ENCODE measurements at places on chromosomes 3 and 15. TPM values are rescaled to one million over a fixed set of nuclear protein-coding genes. Genes with fewer than 3 reads are reported as not detected.

GOLGA8G gene
- total RNA-seq, result not detected

BNC1 gene
- not detected for total RNA-seq

CCR9 gene
- total RNA-seq, result not detected

JAGN1 gene
- 29.6 TPM for total RNA-seq

- DNase-seq, result no peak
Observed at GRCh38 chr3:77460326-77460725, 420.4 kb downstream of the ROBO2 start.

- no peak for DNase-seq
Observed at GRCh38 chr3:81352867-81353266, 408.6 kb downstream of the GBE1 start.

DNA sequence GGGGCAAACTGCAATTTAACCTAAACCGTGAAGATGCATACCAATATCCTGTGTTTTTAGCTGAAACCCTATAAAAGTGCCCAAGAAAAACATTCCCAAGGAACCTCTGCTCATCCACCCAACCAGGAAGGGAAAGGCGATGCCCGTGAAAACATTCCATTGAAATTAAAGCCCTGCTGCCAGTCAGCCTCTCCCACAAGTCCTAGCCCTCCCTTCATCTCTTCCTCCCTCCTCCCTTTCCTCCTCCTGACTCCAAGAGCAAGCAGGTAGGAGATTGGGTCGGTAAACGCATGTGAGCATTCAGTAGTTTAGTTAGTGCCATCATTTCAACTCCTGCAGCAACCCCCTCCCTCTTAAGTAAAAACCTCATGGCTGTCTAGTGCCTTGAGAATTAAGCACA lies 27.7 kb downstream of the HES1 start:
- DNase-seq, result no peak

DNA sequence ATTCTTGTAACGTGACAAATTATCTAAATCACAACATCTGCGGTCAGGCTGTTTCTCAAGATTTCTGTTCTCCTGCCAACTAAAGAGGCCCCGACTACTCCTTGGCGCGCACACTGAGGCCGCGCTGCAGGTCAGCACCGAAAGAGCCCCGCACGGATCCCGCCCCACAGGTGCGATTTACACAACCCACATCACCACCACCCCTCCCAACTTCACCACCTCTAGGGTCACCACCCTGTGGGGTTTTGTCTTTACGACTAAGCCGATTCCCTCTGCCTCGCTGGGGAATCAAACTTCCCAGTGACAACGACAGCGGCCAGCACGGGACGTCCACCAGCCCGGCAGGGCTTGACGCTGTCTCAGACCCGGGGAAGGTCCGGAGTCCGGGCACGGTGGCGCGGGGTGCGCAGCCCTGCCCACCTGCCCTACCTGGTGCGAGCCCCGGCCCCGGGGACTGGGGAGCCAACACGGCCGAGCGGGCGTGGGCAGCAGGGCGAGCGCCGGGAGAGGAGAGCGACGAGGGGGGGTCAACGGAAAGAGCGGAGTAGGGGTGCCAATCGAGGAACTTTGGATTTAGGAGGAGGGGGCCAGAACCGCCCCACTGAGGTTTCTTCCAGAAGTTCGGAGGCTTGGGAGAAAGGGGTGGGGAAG lies 764 bp downstream of the UACA start:
- DNase-seq, result no peak

- DNase-seq, result no peak
Observed at GRCh38 chr15:35281515-35281914, 196.4 kb upstream of the NANOGP8 start.

DNA sequence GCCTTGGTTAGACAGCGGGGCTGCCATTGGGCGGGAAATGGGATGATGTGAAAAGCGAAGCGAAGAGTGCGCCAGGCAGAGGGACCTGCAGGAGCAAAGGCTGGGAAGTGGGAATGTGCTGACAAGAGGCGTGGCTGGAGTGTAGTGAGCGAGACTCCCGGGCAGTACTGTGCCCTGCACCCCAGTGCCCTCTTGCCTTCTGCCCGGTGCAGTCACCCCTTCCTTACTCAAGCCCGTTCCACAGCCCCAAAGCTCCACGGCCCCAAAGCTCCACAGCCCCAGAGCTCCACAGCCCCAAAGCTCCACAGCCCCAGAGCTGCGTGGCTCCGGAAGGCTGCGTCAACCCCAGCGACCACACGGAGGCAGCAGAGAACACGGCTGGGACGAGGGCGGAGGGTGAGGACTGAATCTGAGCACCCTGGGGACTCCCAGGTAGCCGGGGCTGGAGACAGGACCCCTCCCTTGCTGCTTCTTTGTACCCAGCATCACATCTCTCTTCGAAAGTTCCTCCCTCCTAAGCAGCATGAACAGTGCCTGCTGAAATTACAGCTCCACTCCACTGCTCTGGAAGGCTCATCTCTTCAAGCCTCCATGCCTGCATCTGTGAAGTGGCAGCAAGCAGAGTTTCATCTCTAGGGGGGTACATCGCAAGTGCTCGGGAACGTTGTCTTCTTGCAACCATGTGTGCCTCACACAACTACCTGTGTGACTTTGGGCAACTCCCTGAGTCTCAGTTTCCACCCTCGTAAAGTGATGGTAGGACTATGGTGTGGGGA lies 108.9 kb downstream of the FBLN2 start:
- peak; percentile 70 for DNase-seq

DNA sequence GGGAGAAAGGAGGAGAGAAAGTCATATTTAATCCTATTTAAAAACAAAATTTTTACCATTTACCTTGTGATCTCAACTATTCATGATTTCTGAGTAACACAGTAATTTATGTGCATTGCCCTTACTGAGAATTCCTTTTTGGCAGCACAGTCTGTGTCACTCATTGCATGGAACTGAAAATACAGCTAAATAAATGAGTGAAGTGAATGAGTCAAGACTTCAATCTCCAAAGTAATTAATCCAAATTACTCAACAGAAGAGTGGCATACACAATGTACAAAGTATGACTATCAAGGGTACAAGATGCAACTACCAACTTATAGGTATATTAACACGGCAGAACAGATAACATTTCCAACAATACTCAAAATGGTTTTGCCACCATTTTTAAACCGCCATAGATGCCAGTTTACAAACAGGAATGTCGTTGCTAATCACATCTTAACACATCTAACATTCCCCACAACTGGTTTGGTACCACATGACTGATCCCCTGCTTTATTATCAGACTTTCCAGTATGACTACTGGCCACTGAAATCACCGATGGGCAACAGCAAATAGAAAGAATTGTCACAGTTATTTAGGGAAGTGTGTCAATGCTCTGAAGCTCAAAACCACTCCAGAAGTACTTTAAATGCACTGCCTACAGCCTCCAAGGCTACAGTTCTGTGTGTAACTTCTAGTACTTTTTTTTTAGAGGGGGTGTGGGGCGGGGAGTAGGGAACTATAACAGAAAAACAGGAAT lies 410.4 kb downstream of the SHQ1 start:
- DNase-seq, result no peak

- DNase-seq, result no peak
Observed at GRCh38 chr3:139136469-139137202, 91.9 kb upstream of the PRR23C start.

DNA sequence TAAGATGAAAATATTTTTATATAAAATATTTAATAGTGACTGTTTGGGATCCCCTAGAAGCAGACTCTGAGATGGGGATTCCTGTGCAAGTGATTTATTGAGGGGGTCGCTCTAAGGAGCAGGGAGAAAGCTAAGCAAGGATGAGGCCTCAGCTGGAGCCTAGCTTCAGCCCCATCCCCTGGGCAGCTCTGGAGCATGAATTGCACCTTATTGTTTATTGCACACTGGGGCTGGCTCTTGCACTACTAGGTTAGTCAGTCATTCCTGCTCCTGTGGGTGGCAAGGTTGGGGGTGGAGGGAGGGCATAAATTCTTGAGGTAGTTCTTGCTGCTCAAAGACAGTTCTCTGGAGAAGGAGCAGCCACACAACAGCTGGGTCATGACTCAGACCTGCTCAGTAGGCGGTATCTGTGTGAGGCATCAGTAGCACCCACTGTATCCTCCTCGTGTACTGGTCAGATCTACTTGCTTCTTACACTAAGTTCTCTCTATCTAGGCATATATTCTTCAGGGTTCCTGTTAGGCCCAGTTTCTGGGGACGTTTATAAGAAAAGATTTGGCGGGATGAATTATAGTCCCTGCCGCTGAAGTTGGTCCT lies 27.2 kb upstream of the TNFSF10 start:
- DNase-seq, result peak; percentile 57

GRCh38 chr3:128995737-128996136 lies 1.9 kb upstream of the CFAP92 start:
- no peak for DNase-seq

DNA sequence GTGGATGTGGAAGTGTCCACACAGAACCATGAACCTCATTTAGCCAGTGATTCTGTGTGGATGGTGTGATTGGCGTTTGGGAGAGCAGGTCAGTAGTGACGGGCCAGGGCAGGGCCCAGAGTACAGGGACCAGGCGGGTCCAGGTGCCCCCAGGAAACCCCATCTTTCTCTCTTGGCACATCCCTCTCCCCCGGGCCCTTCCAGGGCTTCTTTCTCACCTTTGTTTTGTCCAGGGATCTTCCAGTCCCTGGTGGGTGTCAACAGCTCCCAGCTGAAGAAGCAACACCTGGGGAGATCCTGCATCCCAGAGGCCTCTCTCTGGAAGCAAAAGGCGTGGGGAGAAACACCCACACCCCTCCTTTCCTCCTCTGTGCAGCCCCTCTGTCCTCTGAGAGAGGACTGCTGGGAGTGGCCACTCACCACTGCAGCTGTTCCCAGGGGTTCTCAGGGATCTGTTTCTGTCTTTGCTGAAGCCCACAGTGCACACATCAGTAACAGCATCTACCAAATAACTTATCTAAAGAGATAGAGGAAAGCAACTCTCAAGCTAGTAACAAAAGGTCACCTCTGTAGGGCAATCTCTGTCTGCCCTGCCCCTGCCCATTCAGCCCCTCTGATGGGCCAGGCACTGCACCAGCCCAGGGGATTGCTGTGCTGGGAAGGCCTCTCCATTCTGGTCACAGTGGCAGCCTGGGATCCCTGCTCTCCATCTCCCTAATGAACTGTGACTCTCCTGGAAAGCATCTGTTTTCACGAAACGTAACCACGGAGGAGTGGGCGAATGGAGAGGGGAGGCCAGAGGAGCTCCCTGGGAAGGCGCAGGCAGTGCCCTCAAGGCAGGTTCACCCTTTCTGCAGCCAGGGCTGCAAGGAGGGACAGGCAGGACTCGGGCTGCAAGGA lies 98.3 kb upstream of the ALDH1A3 start:
- DNase-seq, result peak; percentile 1

GRCh38 chr3:13193320-13194284 lies 120.4 kb upstream of the IQSEC1 start:
- DNase-seq, result no peak

DNA sequence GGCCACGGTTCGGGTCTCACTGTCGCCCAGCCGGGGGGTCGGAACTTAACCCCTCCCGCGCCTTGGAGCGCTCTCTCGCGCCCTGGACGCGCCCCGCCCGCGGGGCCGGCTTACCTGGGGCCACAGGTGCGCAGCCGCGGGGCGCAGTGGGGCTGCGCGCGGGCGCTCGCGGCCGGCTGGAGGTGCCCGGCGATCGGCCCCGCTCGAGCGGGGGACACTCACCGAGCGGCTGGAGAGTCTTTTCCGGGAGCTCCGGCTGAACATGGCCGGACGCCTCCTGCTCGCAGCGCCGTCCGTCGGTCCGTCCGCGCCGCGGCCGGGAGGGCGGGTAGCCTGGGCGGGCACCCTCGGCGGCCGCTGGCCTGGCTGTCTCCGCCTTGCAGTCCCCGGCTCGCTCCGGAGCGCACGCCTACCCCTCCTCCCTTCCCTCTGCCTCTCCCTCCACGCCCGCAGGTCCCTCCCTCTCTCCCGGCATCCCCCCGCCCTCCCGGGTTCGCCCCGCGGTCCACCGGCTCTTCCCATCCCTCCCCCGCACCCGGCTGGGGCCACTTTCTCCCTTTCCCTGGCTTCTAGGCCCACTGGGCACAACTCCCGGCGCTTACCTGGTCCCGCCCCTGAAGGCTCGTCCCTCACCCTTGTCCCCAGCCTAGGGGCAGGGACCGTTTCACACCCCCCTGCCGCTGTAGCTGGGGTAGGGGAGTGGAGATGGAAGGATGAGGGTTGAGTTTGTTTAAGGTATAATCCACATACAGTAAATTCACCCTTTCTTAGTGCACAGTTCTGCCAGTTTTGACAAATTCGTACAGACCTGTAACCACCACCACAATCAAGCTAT lies 220.1 kb upstream of the PRICKLE2 start:
- no peak for DNase-seq

DNA sequence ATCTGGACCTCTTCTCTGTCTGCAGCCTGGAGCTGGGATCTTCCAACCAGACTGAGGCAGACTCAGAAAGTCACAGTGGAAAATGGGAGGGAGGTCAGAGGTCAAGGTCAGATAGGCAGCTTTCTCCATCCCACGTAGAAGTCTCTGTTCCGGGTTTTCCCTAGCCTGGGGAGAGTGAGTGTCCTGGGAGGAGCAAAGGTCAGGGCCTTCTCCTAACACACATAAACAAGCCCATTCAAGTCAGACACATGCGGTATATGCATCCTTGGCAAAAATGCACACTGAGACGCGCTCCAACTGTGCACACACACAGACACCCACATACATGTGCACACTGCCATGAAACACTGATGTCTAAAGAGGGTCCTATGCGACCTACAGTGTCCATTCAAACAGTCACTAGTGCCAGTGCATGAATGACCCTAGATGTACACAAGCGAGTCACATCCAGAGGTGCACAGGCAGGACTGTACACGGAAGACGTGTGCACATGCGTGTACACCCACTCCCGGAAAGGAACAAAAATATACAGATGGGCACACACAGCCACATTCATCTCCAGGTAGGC lies 681 bp downstream of the TWF2 start:
- DNase-seq, result no peak

- no peak for DNase-seq
Observed at GRCh38 chr3:10702961-10703740, 112.9 kb upstream of the SLC6A11 start.

- no peak for DNase-seq
Observed at GRCh38 chr3:184078851-184079250, 18.0 kb upstream of the HTR3E start.

DNA sequence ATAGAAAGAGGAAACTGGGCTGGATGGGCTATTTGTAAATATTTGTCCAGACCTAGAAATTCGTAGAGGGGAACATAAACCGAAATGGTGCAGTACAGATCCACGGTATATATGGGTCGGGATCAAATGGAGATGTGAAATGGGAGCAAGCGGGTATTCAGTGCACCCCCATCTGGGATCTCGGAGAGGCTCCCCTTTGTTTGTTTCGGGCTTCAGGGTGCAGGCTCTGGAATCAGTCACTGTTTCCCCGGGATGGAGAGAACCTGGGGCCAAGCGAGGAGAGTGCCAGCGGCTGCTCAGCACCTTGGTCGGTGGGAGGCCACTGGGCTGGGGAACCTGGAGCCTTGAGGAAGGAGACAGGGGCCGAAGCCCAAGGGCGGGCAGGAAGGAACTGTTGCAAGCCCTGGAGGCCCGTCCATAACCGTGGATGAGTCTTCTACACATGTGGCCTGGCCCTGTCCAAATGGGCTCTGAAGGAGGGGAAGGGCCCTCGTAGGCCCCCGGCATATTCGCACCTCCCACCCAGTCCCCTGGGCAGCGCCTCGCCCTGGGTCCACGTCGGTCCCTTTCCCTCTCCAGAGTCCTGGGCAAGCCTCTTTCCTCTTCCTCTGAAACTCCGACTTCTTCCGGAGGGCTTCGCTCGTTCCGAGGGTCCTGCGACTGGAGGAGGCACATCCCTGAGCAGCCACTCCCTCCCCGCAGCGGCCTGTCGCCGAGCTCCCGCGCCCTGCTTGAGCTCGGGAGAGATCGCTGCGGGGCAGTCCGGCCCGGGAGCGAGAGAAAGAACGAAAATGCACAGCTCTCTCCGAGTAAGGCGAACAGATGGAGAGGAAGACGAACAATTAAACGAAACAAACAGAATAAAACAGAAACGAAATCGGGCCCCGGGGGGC lies 3.0 kb downstream of the ISL2 start:
- no peak for DNase-seq
